ENCODE measurements at places on chromosomes 3 and 15.

DNA sequence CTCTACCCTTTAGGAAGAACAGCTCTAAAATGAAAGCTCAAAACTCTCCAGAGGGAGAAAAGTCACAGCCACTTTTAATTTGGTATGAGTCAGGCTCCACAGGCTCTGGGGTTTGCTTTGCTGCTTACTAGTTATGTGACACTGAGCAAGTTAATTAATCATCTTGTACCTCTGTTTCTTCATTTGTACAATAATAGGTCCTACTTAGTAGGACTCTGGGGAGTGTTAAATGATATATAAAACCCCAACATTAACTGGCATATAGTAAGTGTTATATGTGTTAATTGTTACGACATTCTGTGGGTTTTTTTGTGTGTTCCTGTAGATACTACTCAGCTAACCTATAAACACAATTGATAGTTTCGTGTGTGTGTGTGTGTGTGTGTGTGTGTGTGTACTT is 6.6 kb downstream of the ACKR2 start:
- no peak for DNase-seq

DNA sequence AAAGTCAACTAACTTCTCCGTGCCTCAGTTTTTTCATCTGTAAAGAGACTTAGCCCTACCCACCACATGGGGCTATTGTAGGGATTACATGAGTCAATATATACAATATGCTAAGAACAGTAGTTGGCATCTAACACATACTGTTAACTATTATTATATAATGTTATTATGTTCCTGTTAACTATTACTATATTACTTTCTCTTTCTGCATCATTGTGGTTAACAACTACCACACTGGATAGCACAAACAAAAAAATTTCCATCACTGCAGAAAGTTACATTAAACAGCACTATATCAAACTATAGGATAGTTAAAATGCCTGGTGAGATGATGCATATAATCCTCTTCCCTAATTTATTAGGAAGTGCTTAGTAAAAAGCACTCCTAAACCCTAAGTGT is 23.7 kb downstream of the STAG1 start:
- no peak for DNase-seq

DNA sequence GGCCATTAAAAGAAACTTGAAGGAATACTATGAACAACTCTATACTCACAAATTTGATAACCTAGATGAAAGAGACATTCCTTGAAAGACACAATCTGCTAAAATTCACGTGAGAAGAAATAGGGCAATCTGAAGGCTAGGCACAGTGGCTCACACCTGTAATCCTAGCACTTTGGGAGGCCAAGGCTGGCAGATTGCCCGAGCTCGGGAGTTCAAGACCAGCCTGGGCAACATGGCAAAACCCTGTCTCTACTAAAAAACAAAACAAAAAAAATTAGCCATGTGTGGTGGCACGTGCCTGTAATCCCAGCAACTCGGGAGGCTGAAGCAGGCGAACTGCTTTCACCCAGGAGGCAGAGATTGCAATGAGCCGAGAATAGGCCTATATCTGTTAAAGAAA is 104.8 kb downstream of the HES1 start:
- DNase-seq: no peak

DNA sequence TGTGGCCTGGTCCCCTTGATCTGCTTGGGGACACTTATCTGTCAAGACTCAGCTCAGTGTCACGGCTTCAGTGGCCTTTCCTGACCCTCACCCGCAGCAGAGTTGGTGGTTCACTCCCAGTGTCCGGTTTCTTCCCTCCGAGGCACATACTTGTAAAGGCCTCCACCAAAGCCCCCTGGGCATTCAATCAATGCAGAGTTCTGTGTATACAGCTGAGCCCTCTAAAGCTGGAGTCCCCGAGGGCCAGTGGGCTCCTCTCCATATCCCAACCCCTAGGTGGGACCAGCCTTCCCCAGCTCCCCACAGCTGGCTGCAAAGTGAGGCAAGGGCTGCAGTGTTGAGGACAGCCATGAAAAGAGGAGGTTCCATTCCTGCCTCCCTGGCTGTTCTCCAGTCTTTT is 70.9 kb upstream of the RGMA start:
- DNase-seq: no peak

DNA sequence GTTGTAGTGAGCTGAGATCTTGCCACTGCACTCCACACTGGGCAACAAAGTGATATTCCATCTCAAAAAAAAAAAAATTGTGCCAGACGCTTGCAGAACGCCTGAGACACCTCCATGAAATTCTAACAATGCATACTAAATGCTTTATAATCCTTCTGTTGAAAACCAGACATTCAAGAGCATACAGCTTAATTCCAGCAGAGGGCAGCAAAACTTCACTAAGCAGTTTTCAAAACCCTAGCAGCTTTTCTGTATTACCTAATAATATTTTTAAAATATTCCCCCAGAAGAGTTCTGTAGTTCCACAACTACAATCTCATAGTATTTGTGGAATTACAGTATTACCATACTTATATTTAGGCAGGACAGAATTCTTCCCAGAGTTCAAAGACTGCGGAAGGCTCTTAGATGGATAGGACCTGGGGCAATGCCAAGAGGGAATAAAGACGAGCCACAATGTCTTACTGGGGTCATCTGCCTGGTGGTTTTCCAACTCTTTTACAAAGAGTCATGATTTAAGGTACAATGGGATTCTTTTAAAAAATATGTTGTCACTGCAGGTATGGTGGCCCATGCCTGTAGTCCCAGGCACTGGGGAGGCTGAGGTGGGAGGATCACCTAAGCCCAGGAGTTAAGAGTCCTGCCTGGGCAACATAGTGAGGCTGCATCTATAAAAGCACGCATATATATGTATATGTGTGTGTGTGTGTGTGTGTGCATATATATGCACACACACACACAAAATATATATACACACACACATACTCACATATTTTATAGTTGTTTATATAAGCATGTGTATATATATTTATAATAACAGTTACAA is 19.6 kb upstream of the TASOR start:
- DNase-seq: peak; percentile 48

GRCh38 chr3:78736863-78737262 is 1030.9 kb downstream of the ROBO1 start:
- no peak for DNase-seq

GRCh38 chr3:180828723-180829408 is 83.6 kb upstream of the FXR1 start:
- DNase-seq: no peak

DNA sequence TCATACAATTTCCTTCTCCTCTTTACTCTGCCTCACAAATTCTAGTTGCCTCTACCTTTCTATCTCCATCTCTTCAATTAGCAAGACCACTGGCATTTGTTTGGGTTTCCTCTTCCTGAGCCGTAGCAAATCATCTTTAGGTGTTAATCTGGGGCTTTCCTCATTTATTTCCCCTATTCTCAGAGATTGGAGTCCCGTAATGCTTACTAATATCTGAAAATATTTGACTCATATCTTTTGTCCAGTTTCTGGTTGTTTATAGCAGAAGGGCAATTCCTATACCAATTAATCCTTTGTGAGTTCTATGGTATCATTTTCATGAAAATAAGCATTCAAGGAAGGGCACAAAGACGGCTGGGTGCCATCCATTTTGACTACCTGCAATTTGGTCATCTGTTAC is 103.7 kb downstream of the NR2E3 start:
- no peak for DNase-seq

- DNase-seq: no peak
Measured at GRCh38 chr15:89330119-89330518, 4.5 kb downstream of the POLG start.

DNA sequence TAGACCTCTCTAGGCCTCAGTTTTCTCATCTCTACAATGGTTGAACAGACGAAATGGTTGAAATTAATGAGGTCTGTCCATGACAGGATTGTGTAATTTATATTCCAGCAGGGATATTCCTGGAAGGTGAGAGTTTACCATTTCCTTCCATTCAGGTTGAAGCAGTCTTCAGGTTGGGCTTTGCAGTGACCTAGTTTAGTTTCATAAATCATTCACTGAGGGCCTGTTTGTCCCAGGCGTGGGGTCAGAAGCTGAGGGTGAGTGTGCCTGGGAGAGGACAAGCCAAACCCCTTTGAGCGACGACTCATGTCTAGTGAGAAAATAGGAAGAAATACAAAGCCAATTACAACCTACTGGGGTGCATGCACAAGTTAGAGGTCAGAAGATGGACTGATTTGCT is 57.2 kb upstream of the CACNA2D3 start:
- DNase-seq: no peak

- no peak for DNase-seq
Measured at GRCh38 chr3:115671761-115672455, 48.6 kb downstream of the GAP43 start.

- DNase-seq: no peak
Measured at GRCh38 chr3:52838561-52839267, 3.9 kb upstream of the MUSTN1 start.

GRCh38 chr15:49171790-49172189 is 1.7 kb downstream of the GALK2 start:
- no peak for DNase-seq

DNA sequence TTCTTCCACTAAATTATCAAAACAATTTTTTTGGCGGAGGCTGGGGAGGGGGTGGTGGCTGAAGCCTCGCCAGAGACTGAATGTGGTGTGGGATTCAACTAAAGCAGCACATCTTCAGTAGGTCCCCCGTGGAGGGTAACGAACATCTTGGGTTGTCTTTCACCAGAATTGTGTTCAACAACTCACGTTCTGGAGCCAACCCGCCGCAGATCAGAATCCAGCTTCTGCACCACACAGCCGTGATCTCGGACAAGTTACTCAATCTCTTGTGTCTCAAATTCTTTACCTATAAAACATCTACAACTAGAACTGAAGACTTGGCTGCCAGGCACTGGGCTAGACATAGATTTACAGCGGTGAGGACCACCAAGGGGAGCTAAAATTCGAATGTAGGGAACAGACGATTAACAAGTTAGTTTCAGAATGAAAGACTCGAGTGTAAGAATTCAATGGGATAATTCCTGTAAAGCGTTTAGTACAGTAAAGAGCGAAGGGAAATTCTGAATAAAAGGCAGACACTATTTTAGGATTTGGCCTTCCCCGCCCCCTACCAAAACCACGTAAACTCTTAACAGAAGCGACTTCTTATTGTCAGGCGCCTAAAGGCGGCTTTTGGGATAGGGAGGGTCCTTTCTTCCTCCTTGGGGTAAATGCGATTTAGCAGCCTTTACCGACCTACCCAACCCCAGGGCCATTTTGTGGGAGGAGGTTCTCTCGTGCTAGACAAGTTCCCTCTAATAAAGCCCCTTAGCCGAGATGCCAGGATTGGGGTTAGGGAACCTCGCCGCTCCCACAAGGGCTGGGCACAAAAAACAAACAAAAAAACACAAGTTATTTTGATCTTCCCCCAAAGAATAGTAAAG is 697 bp upstream of the RAB5A start:
- no peak for DNase-seq

GRCh38 chr15:57878573-57878972 is 172.1 kb downstream of the POLR2M start:
- no peak for DNase-seq

- no peak for DNase-seq
Measured at GRCh38 chr15:59013246-59013873, 25.9 kb downstream of the RNF111 start.

DNA sequence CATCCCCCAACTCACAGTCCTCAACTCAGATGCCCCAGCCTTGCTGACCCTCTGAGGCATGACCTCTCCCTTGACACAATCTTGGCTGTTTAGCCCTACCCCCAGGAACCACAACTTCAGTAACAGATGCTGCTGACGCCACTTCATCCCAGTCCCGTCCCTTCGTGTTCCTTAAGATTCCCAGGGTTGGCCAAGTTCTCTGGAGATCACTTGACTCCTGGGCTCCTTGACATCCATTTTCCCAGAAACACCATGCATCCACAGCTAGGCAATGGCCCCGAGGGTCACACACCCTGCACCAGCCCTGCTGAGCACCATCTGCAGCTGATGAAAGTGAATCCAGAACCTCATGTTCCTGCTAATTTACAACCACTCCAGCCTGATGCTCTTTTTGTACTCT is 6.9 kb downstream of the RTP2 start:
- DNase-seq: no peak

- no peak for DNase-seq
Measured at GRCh38 chr3:102449341-102449740, 14.5 kb downstream of the ZPLD1 start.

DNA sequence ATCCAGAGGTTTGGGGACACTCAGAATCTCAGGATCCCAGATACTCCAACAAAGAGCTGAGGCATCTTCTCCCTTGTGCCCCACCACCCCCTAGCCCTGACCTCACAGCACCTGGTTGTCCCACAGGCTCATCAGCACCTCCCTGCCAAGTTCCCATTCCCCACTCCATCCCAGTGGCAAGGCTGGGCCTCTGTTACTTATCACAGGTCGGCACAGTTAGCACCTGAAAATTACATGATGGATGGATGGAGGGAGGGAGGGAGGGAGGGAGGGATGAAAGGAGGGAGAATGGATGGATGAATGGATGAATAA is 12.8 kb downstream of the MYL3 start:
- no peak for DNase-seq

DNA sequence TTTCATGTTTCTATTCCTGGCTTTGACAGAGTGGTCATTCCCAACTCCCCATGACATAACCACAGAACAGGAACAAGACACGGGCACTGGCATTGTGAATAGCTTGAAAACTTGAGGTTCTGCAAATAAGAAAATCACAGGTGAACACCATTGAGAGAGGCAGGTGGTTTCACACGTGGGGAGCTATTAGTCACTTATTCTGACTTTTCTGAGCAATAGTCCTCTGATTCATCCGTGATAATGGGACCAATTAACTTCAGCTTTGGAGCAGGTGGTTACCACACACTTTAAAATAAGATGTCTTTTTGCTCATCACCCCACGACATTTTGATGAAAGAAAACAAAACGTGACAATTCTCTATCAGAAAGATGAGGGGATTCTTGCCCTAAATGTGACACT is 224.7 kb downstream of the KLF13 start:
- DNase-seq: no peak

GRCh38 chr3:136141291-136141785 is 54.8 kb downstream of the MSL2 start:
- no peak for DNase-seq

GRCh38 chr3:108897883-108898282 is 55.8 kb downstream of the GUCA1C start:
- no peak for DNase-seq

- DNase-seq: no peak
Measured at GRCh38 chr3:37582086-37582485, 279.6 kb upstream of the CTDSPL start.

DNA sequence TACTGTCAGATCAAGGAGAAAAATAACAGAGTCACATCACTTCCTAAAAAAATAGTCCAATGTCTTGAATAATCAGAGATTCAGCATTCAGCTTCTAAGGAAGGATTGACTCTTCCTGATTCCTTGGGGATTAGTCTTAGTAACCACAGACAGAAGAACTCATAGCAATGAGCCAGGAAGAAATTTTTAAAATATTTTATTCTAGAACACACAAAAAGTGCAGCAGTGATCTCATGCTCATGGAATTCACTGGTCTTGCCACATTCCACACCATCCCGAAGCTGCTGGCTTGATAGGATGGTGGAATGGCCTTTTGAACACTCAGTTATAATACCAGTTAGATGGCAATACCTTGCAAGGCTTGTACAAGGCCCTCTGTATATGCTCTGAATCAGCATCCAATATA is 43.0 kb upstream of the ABI3BP start:
- DNase-seq: peak; percentile 86

- DNase-seq: no peak
Measured at GRCh38 chr3:27345959-27346865, 23.0 kb downstream of the NEK10 start.

All from SK-N-MC (cell line).